ENCODE measurements at places on chromosomes 6 and 20.

- DNase-seq = no peak
Observed at GRCh38 chr20:32236048-32236533, 28.4 kb downstream of the POFUT1 start.

GRCh38 chr20:49742948-49743347, 29.3 kb upstream of the B4GALT5 start:
- no peak for DNase-seq

GRCh38 chr6:144315226-144315980, 30.3 kb downstream of the UTRN start:
- DNase-seq = no peak

- DNase-seq = no peak
Observed at GRCh38 chr6:148225871-148226270, 116.8 kb upstream of the SASH1 start.

DNA sequence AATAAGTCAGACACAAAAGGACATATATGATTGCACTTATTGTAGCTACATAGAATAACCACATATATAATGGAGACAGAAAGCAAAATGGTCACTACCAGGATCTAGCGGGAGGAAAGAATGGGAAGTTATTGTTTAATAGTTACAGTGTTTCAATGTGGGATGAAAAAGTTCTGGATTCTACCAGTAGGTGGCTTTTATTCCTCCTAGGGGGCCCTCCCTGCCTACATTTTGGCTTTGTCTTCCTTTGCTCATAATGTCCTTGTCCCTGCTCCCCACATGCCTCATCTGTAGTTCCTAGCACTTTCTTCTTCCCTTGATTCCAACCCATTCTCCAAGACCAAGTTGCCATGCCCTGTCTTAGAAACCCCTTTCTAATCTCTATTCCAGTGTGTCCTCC, 16.3 kb downstream of the ZNF133 start:
- no peak for DNase-seq

DNA sequence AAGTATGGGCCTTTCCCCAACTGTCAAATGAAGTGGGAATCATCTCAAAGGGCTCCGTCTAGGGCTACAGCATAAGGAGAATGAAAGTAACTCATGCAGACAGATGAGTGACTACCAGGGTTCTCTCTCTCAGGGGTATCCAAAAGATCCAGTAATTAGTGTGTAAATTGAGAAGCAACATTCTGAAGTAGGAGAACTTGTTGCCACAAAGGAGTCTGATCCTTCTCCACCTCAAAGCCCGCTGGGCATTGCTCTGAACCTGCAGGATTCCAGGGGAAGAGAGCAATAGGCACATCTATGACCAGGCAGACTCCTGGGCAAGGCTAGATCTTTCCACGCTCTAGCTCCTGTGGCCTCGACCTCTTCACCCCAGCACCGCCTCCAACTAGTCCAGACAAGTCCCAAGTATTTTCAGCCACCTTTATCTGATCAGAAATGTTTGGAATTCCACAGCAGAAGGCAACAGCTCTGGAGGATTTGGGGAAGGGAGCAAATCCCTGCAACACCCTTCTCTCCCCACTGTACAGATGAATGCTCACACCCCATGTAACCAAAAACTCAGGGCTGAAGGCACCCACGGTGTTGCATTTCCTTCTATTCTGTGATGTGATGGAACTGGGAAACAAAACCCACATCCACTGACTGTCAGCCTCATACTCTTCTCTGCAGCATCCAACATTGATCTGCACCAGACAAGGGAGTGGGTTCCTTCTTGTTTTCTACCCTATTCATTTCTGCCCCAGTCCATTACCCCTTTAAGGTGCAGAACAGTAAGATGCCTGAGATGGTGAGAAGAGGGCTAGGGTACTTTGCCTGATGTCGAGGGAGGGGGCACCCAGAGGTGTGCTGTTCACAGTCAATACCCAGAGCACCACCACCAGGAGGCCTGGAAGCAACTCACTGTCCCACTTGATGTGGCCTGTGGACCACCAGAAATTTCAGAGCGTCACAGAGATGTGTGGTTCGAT, 41.0 kb downstream of the COX4I2 start:
- DNase-seq = no peak

DNA sequence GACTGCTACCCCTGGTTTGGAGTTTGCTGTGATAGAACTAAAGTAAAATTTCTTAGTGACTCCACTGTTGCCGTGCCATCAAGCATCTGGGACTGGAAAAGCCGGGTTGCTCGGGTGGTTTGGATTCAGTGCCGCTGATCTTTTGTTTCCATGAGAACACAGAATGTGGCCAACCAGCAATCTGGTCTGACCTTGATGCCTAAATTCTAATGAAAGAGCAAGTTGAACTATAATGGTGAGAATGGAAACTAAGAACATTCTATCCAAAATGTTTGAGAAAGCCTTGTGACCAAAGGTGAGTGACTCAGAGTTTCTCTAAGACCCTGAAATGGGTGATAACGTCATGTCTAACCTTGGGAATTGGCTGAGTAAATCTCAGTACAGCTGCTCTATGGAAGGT, 9.9 kb upstream of the PI16 start:
- DNase-seq = no peak

- no peak for DNase-seq
Observed at GRCh38 chr20:41538810-41539596, 79.2 kb downstream of the CHD6 start.

DNA sequence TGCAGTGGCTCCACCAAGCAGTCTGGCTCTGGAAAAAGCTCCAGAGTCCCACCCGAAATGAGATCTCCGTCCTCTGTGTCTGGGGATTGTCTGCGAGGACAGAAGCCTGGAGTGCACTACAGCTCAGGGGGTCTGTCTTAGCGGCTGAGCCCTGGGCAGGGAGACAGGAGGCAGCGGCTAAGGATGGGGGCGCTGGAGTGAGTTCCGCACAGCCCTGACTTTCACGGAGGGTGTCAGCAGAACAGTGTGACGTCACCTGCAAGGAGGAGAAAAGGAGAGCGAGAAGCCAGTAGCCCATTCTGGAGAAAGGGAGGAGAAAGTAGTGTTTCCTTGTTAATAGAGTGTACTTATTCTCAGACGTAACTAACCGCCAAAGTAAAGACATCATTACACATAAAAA, 97.6 kb downstream of the FAM50B start:
- DNase-seq = no peak

Measured in Karpas-422 (cell line).